ENCODE measurements at places on chromosomes 6 and 20.

DNA sequence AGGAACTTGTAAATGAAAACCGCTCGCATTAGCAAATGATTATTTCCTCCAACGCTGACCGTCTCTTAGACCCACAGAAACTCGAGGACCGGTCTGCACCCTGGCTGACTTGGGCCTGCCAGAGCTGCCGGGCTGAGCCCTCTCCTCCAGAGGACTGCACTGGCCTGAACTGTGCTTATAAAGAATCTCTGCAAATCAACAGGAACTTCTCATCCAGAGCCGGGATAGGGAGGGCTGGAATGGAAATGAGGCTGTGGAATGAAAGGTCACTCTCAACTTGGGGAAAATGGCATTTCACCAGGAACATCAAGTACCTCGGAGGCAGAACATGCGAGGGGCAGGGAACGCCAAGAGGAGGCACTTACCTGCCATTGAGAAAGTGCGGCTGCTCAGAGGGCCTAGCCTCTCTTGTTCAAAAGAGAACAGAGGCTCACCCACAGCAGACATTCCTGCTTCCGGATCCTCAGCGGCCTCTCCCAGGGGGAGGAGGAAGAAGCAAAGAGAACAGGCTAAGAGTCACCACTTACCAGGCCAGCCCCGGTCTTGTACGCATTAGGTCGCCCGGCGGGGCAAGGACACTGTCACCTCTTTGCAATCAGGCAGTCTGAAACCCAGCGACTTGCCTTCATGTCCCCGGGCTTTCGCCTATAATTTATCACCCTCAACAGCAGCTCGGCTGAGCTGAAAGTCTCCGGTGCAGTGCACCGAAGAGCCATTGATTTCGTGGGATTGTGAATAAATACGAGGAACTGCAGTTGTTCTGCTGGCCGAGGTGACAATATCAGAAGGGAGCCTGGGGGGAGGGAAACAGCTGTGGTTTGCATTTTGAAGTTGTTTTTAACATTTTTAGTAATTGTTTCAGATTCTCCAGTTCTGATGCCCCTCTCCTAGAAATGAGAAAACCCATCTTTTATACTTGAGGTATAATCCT lies 37.6 kb downstream of the ZMYND8 start:
- no peak for DNase-seq

GRCh38 chr6:129353067-129353466 lies 356.9 kb downstream of the ARHGAP18 start:
- no peak for DNase-seq

- no peak for DNase-seq
Measured at GRCh38 chr20:40713508-40713907, 24.5 kb upstream of the MAFB start.

GRCh38 chr6:149334682-149335160 lies 17.2 kb downstream of the TAB2 start:
- no peak for DNase-seq

DNA sequence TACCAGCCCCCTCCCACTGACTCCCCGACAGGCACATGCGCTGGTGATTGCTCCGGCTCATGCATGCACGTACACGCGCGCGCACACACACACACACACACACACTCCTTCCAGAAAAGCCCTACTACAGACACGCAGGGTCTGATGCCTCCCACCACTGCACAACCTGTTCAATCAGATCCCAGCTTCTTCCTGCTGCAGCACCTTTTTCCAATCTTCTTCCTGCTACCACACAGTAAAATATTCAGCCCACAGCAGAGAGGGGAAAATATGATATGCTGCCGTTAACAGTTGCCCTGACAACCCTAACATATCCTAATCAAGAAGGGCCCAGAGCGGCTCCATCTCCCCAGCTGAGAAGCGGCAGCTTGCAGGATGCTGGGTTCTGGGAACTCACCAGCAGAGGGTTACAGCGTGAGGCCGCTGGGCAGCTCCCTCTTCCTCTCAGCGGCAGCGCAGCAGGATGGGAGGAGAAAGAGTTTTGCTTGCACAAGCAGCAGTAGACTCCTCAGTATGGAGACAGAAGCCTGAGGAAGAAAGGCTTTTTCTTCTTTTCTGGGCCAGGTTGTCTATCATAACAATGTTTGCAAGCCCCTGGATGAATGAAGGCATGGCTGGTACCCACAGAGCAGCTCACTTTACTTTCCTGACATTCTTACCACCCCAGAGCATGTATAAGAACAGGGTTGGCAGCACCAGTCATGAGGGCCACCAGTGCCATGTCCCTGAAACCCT lies 23.9 kb downstream of the MAP7 start:
- DNase-seq = peak; percentile 42

DNA sequence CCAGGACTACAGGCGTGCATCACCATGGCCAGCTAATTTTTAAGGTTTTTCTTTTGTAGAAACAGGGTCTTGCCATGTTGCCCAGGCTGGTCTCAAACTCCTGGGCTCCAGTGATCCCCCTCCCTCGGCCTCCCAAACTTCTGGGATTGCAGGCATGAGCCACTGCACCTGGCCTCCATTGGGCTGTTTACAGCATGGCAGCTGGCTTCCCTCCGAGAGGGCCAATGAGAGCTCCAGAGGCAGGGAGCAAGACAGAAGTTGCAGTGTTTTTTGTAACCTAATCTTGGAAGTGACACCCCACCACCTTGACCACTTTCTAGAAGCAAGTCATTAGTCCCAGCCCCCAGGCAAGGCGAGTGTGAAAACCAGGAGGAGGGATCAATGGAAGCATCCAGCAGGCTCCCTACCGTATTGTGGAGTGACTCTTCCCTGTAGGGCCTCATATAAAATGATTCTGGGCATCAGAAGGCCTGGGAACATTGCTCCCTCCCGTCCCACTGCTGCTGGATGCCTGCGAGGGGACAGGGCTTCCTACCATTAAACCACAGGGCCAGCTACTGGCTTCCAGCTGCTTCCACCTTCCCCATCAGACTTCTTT lies 144.4 kb downstream of the ZDHHC14 start:
- DNase-seq = no peak

DNA sequence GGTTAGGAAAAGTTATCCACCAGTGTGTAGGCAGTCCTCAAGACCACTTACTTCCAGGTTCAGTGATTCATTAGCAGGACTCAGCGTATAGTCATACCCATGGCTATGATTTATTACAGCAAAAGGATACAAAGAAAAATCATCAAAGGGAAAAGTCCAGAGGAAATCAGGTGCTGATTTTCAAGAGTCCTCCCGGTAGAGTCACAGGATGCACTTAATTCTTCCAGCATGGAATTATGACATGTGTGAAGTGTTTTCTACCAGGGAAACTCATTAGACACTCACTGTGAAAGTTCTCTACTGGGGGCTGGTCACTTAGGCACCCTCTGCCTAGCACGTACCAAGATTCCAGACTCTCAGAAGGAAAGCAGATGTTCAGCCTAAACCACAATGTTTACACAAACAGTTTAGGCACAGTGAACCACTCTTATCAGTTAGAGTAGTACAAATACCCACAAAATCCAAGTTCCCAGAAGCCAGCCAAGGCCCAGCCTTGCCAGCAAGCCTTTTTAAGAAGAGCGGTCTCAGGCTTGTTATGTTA lies 10.2 kb downstream of the WFDC3 start:
- DNase-seq = no peak

- no peak for DNase-seq
Measured at GRCh38 chr6:107624050-107624449, 134.1 kb downstream of the SOBP start.

- no peak for DNase-seq
Measured at GRCh38 chr6:56793938-56794337, 151.2 kb upstream of the DST start.

- DNase-seq = no peak
Measured at GRCh38 chr6:3614918-3615317, 136.6 kb downstream of the PXDC1 start.

DNA sequence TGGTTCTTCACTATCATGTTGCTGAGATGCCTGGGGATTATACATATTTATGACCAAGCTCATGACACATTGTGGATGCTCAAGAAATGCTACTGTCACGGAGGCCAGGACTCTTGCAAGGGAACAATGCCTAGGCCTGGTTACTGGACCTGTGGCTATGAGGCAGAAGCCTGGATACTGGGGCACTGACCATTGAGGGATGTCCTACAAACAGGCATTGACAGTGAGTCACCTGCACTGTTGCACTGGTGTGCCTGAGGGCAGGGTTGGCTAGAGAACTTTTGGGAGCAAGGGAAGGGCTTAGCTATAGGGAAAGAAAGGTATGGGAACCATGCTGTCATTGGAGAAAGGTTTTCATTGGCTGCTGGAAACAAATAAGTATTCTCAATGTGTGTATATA lies 313.1 kb upstream of the SUPT3H start:
- DNase-seq = no peak

GRCh38 chr6:21935561-21936028 lies 342.0 kb downstream of the SOX4 start:
- peak; percentile 35 for DNase-seq

DNA sequence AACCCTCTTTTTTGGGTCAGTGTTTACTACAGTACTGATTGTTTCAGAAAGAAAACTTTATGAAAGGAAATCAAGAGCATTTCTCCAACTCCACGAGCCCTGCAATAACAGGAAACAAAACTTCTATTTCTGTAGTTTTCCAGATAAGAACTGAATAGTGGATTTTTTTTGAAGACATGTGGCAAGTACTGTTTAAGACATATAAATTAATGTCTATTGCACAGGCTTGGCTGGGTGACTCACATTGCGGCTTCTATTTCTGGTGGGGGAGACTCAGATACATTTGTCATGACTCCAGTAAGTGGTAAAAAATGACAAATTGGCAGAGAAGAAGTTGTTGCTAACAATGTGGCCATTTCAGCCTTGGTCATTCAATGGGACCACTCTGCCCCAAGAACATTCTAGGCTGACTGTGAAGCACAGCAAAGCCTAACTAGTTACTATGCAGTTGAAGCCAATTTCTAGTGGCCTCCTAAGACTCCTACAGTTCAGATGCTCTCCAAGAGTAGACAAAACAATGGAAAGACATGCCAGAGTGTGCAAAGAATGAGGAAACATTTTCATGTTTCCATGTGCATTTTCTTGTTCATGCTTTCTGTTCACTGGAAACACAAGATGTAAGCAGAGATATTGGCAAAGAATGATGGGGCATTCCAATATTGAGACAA lies 200.9 kb downstream of the EDN1 start:
- no peak for DNase-seq

GRCh38 chr6:42433409-42433808 lies 18.3 kb downstream of the TRERF1 start:
- DNase-seq = no peak

- DNase-seq = no peak
Measured at GRCh38 chr20:40851051-40851450, 162.0 kb upstream of the MAFB start.

GRCh38 chr6:42720739-42721138 lies 1.7 kb downstream of the PRPH2 start:
- no peak for DNase-seq

DNA sequence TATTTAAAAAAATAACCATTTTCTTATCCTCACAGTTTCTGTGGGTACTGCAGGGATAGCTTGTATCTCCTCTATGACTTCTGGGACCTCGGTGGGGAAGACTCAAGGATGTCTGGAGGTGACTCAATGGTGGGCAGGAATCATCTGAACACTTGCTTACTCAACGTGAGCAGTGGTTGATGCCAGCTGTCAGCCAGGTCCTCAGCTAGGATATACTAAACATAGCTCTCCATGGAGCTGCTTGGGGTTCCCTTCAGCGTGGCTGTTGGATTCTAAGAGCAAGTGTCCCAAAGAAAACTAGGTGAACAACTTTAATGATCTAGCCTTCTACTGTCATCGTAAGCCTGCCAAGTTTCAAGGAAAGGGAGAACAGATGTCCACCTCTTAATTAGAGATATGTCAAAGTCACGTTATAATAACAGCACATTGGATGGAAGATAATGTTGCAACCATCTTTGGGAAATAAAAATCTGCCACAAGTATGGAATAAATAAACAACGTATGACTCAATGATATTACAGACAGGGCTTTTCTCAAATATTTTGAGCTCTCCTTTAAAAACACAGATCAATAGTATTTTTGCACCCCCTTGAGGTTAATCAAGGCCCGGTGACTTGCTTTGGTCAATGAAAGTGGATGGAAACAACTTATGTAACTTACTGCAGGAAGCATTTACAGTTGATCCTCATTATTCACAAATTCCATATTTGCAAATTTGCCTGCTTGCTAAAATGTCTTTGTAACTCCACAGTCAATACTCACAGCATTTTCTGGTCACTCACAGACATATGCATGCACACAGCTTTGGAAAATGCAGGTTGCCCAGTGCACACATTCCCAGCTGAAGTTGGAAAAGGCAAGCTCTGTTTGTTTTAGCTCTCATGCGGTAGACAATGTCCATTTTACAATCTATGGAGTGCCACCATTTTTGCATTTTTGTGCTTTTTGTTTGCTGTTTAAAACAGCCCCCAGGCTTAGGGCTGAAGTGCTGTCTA lies 6.6 kb upstream of the HEBP2 start:
- DNase-seq = no peak

- no peak for DNase-seq
Measured at GRCh38 chr6:34239893-34240292, 3.2 kb downstream of the HMGA1 start.

DNA sequence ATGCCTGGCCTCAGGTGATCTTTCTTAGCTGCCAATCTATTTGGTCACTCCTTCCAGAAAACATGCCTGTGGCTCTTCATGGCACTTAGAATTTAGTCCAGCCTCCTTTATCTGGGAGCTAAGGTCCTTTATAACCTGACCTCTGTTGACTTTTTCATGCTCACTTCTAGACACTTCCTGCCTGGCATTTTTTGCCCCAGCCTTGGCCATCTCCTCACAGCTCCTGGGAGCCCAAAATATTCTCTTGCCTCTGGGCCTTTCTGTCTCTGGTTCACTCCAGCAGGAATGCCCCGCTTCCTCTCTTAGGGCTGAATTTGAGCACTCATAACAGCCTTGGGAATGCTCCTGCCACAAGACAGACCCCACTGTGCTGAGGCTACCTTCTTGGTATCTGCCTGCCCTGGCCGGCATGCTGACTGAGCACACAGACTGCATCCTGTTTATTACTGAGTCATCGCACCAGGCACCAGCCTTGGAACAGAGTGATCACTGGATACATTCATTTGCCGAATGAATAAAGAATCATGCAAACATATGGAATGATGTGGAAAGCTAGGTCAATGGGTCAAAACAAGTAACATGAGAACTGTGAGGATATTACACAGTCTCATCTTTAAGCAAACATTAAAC lies 5.8 kb upstream of the EEF1E1 start:
- no peak for DNase-seq

DNA sequence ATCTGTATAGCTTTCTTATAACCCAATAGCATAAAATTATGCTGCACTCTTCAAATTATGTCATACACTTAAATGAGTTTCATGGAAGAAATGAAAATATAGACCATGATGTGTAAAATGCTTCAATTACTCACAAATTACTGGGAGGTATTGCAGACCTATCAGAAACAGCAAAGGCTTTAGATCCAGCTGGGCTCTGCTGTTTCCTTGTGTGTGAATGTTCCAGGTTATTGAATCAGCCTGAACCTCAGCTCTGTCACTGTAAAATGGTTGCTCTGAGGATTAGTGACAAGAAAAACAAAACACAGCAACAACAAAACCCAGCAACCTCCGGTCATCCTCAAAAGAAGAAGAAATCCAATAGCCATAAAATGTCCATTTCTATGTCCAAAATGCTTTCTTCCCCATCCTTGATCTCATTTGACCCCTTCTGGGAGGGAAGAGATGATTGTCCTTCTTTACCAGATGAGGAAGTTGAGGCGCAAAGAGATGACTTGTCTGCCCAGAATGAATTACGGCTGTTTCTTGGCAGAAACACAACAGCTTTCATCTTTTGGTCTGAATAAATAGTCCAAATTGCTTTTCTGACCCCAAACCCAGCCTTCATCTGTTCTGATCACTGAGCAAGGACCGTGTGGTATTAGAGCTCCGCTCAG lies 42.2 kb upstream of the TGM6 start:
- DNase-seq = no peak

GRCh38 chr6:82298012-82298411 lies 50.5 kb upstream of the IBTK start:
- no peak for DNase-seq

- no peak for DNase-seq
Measured at GRCh38 chr6:95517004-95517403, 60.3 kb upstream of the MANEA start.
